ENCODE measurements at places on chromosomes 5 and 9. TPM values are rescaled to one million over a fixed set of nuclear protein-coding genes. Genes with fewer than 3 reads are reported as not detected.

The ADAMTS12 gene
- 0.10 TPM for total RNA-seq

The HACD4 gene
- total RNA-seq, result not detected

The PCDHGB4 gene
- total RNA-seq, result 10.2 TPM

The ADGRD2 gene
- total RNA-seq, result not detected

The IGFBPL1 gene
- total RNA-seq, result not detected

The IFNE gene
- total RNA-seq, result 0.43 TPM

The FCN2 gene
- total RNA-seq, result not detected

The C9 gene
- not detected for total RNA-seq

DNA sequence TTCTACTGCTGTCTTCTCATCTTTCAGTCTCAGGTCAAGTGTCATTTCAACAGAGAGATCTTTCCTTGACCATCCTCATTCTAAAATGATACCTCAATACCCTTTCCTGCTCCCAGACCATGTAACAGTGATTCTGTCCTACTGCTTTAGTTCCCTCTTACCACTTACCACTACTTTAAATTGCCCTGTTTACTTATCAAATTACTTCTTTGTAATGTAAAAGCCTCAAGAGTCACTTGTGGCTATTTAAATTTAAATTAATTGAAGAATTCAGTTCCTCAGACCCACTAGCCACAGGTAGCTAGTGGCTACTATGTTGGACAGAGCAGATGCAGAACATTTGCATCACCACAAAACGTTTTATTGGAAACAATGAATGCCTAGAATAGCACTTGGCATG, 217.3 kb downstream of the ADAMTS6 start:
- no peak for DNase-seq

GRCh38 chr5:93161661-93162654, 419.1 kb downstream of the NR2F1-AS1 start:
- DNase-seq, result peak; percentile 51

- DNase-seq, result peak; percentile 21
These were observed 22.3 kb upstream of the OMD start for GRCh38 chr9:92446536-92446935.

GRCh38 chr5:176817369-176817840, 7.0 kb downstream of the UNC5A start:
- DNase-seq, result no peak

GRCh38 chr9:90834828-90835595, 33.4 kb downstream of the SYK start:
- no peak for DNase-seq

DNA sequence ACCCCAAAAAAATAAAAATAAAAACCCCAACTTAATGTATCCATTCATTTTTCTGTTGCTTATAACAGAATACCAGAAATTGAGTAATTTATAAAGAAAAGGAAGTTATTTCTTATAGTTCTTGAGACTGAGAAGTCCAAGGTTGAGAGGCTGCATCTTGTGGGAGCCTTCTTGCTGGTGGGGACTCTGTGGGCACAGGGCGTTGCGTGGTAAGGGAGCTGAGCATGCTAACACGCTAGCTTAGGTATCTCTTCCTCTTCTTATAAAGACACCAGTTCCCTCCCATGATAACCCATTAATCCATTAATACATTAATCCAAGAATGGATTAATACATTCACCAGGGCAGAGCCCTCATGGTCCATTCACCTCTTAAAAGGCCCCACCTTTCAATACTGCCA, 150.9 kb downstream of the ZSWIM6 start:
- no peak for DNase-seq

DNA sequence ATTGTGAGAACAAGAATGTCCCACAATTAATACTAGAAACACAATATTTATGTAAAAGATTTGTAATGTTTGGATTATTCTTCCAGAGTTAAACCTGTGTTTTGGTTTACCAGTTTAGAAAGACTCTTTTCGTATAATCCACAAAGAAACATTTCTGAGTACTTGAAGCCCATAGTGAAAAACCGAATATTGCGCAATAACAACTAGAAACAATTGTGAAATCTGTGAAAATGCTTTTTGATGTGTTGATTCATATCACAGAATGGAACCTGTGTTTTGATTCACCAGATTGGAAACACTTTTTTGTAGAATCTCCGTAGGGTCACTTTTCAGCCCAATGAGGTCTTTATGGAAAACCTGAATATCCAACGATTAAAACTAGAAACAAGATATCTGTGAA, 386.2 kb downstream of the PRDM9 start:
- no peak for DNase-seq

- no peak for DNase-seq
These were observed 21.5 kb upstream of the DMRT2 start for GRCh38 chr9:1028501-1029190.

GRCh38 chr9:138022121-138022741, 144.6 kb downstream of the CACNA1B start:
- DNase-seq, result peak; percentile 30

- DNase-seq, result no peak
These were observed 8.3 kb upstream of the FER start for GRCh38 chr5:108739376-108739775.

DNA sequence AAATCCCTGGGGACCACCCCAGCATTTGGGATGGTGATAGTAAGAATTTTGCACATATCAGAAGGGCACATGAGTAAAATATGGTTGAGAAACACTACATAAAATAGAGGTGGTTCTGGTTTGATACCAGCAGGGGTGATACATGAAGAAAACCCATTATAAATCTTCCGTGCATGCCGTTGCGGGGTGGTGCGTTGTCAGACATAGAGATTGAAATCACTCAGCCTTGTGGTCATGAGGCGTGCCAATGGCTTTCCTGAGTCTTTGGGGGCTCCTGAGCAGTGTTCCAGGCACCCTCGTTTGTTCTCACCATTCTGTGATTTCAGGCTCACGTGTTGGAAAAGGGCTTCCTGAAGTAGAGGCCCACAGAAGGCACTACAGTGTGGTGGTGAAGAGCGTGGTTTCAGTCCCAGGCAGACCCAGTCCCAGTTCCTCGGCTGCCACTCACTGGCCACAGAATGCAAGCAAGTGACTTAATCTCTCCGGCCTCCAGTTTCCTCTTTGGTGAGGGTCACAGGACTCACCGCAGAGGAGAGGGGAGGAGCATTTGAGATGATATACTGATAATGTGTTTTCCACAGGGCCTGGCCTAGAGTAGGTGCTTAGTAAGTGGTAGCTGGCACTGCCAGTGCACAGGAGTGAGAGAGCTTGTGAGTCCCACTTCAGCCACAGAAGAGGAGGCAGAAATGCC, 20.5 kb upstream of the GLRX start:
- DNase-seq, result peak; percentile 89

GRCh38 chr9:3578786-3579185, 53.0 kb upstream of the RFX3 start:
- DNase-seq, result peak; percentile 53
